ENCODE measurements at places on chromosomes 5 and 9.

- DNase-seq: no peak
Measured at GRCh38 chr5:80002677-80003076, 11.6 kb upstream of the MTX3 start.

DNA sequence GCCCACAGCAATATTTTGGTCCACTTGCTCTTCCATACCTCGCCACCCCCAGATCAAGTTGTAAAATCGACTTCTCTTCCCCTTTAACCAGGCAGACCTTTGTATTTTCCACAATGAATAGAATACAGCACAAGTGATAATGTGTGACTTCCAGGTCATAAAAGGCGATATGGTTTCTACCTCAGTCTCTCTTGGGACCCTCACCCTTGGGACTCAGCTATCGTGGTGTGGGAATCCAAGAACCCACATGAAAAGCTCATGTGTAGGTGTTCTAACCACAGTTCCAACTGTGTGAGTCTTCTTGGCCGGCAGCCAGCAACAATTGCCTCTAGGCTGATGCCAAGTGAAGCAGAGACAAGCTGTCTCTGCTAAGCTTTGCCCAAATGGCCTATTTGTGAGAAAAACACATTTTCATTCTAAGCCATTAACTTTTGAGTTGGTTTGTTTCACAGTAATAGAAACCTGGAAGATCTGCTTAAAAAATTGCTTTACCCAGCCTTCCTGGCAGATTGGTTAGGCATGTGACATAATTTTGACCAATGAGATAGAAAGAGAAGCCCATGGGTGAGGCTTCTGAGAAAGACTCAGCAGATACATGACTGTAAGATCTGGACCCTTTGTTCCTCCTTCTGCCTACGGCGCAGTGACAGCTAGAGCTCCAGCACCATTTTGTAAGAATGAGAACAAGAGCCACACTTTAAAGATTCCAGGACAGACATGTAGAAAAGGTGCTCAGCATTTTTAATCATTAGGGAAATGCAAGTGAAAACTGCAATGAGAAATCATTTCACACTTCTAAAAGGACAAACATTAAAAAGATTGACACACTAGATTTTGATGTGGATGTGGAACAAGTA, 18.3 kb upstream of the MLLT3 start:
- DNase-seq: peak; percentile 62

GRCh38 chr5:88290801-88291200, 22.2 kb upstream of the TMEM161B start:
- no peak for DNase-seq

DNA sequence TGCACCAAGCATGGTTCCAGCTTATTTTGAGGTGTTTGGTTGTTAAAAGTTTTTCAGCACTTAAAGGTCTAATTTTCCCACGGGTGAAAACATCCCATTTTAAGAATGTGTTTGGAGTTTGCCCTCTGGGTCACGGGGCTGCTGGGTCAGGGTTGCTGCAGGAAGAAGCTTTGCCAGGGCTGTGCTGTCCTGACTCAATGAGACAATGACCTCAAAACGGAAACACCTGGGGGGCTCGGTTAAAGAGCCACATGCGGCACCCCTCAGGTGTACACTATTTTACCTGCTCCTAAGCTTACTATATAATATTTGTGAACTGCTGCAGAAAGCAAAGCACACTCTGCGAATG, 27.6 kb downstream of the UBE2QL1 start:
- no peak for DNase-seq

- DNase-seq: no peak
Measured at GRCh38 chr5:172407822-172408221, 46.5 kb downstream of the SH3PXD2B start.

DNA sequence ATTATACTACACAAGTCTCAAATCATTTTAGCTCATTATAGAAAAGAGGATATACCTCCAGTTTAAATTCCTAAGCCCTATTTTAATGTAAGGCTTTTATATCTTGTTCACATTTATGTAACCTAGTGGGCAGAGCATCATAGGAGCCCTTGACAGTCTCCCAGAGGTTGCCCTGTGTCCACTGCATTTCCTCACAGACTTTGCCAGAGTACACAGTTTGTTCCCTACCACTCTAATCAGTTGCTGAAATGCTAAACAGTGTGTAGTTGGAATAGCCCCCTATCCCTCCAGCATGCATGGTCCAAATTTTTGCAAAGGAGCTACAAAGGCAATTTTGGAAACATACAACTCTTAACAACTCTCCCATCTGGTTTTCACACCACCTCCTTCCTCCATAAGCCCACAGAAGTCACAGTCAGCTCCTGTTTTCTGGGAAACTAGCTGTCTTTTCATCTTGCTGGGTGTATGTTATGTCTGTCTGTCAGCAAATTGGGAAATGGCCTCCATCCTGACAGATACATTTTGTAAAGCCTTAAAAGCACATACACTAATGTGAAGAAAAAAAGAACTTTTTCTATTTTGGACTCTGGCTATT, 212.2 kb downstream of the DENND1A start:
- no peak for DNase-seq

DNA sequence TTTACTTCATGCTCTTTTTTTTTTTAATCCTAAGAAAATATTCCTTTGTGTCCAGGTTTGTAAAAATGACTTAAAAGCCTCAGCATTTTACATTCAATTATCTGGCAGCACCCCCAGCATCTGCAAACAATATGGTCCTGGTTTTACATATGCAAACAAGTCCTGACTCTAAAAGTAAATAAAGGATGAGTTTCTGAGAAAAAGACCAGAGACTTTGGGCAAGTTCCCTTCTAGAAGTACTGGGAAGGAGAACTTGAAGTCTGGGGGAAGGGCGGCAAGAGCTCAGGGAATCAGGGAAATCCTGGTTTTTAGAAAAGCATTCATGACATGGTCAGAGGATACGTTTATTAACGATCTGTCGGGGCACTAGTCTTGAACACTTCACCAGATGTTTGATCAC, 25.8 kb downstream of the COL23A1 start:
- DNase-seq: no peak

DNA sequence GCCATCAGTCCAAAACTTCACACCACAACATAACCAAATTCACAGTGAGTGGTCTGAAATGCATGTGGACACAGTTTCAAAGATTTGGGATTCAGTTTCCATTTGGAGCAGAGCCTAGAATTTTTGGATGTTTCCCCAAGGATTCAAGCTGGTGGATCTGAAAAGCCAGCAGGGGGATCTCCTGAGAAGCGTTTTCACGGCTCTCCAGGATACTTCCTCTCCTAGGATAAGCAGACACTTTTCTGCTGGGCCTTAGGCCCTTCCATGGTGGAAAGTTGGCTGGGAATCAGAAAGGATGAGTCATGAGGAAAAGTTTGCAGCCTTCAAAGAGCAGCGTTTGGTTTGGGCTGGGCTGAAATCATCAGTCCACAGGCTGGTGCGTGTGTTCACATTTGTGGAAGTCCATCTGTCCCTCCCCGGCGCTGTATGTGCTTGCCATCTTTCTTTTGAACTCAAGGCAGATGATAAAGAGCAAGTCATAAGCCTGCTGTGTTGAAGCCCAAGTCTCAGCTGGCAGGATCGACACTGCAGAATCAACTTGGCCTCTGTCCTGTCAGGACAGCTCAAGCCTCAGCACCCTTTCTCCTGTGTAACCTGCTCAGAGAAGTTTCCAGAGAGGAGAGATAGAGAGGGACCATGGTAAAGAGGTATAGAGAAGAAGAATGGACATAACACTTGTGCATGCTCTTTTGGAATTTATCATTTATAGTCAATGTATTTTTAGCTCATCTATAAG, 152.6 kb upstream of the MSX2 start:
- DNase-seq: no peak

- DNase-seq: no peak
Measured at GRCh38 chr5:154487541-154487940, 9.5 kb upstream of the HAND1 start.

- DNase-seq: no peak
Measured at GRCh38 chr5:124963236-124963919, 216.9 kb upstream of the ZNF608 start.

DNA sequence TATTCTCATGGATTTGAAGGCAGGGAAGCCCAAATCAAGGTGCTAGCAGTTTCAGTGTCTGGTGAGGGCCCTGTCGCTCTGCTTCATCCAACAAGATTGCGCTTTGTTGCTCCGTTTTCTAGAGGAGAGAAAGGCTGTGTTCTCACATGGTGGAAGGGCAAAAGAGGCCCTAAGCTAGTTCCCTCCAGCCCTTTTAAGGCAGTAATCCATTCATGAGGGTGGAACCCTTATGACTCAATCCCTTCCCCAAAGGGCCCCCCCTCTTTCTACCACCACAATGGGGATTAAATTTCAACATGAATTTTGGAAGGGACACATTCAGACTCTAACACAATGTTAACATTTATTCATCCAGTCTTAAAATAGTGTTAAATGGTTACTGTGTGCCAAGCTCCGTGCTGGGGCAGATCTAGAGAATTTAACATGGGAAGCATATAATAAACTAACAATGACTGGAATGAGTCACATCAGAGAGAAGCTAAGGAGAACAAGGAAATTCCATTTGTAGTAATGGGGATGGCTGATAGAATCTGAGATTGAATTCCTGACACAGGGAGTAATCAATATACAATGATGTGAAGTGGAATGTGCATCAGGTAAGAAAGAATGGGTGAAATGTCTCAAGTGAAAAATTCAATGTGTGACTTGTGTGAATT, 382.8 kb upstream of the ZNF608 start:
- no peak for DNase-seq
